ENCODE measurements at places on chromosomes 7 and 10.

DNA sequence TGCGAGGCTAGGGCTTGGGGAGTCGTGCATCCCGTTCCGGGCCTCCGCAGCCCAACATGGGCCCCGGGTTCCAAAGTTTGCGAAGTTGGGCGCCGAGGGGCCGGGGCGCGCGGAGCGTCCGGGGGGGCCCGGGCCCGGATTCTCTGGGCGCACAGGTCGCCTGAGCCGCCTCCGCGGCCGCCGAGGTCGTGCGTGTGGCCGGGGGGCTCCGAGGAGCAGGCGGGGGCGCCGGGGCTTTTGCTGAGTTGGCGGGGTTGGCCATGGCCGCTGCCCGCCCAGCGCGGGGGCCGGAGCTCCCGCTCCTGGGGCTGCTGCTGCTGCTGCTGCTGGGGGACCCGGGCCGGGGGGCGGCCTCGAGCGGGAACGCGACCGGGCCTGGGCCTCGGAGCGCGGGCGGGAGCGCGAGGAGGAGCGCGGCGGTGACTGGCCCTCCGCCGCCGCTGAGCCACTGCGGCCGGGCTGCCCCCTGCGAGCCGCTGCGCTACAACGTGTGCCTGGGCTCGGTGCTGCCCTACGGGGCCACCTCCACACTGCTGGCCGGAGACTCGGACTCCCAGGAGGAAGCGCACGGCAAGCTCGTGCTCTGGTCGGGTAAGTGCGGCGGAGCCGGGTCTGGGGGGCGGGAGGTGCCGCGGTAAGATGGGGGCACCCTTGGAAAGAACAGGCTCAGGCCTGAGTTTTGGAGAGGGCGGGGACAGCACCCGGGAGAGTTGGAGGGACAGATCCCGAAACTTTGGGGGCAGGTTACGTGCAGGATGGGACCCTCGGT lies 643 bp downstream of the SMO start:
- DNase-seq, result no peak

GRCh38 chr7:41922373-41922772 lies 219.5 kb upstream of the INHBA start:
- DNase-seq, result no peak

- DNase-seq, result no peak
Measured at GRCh38 chr10:78284381-78284780, 250.7 kb downstream of the RPS24 start.

DNA sequence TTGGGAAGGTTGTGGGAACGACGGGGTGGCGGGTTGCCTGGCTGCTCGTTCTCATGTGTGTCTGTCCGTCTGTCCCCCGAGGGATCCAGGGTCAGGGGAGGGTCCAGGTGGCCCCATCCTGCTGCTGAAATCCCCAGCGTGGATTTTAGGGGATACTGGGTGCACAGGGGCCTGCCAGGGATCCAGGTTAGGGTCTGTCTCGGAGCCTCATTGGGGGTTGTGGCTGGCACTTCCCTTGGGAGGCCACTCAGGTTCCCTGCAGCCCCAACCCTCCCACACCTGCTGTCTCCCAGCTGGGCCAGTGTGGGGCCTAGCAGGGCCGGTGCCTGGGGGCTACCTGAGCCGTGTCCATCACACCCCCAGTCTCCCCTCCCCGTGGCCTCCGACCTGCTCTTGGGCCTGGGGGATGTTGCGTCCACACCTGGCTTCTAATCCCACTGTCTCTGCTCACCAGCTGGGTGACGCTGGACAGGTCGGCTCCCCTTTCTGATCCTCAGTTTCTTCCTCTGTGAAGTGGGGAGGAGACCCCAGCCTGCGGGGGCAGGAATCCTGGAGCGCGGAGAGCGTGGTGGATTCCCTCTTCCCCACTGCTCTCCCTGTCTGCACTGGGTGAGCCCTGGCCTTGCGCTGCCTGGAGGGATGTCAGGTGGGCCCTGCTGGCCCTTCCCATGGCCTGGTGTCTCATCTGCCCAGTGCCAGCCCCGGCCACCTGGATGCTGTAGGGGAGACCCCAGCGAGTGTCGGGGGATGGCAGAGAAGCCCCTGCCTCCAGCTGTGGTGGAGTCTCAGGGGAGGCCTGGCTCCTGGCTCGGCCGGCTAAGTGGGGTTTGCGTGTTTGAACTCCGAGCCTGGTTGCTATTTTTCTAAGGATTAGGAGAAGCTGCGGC lies 81.6 kb downstream of the UNCX start:
- no peak for DNase-seq

DNA sequence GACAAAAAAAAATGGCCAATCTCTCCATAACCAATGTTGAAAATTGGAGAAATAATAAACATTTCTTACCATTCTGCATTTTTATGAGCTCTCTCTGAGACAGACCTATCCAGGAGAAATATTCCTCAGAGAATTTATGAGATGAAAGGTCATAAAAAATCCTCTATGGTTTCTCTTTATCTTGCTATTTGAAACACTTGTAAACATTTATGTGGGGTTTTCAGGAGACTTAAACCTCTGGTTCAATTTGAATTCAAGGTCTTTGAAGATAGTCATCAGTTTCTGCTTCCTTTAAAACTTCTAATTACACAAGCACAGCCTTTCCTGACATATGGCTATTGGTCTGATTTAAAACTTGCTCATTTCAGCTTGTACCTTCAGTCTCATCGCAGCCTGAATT lies 78.5 kb upstream of the APBB1IP start:
- no peak for DNase-seq

DNA sequence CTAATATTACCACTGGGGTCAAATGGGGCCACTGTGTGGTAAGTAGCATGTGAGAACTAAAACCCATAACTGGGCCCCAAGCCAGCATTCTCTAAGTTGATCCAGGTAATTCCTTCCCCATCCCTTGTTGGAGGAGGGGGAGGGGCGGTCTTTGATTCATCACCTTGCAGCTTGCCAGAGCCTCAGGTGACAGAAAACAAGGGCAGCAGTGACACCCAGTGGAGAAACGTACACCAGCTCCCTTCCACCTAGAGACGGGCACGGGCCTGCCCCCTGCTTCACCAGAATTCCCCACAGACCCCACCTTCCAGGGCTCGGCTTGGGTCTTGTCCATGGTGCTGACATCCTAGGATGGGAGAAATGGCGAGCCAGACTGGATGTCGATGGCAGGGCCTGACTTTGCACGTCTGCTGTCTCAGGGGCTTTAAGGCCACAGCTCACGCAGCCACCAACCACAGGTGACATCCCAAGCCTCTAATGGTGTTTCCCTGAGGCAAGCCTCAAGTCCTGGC lies 102.0 kb downstream of the STRA8 start:
- DNase-seq, result no peak

DNA sequence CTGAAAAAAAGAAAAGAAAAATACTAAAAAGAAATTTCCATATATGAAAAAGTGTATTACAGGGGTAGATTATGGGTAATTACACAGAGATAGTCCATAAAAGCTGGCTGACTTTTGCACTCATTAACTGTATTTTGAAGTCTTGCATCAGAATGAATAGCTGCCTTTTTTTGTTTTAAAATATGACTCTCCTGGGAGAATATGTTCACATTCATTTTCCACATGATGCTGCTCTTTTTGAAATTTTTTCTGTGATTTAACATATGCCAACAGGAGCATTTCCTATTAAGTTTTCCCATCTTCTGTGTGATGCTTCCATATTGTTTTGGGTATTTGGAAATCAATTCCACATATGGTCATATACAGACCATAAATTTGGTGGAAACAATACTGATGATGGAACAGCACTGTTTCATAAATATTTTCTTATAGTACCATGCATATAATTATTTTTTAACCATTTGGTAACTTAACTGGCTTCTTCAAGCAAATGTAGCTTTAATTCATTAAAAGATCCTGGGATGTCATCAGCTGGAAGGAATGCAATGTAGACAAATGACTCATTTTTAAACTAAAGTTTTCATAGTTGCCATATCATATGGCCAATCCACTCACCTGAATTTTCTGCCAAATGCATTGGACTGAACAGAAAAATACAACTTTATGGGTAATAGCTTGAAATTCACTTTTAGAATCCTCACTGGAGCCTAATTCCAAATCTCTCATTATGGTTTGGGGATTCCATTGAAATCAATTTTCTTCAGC lies 313.9 kb upstream of the GLI3 start:
- DNase-seq, result no peak

DNA sequence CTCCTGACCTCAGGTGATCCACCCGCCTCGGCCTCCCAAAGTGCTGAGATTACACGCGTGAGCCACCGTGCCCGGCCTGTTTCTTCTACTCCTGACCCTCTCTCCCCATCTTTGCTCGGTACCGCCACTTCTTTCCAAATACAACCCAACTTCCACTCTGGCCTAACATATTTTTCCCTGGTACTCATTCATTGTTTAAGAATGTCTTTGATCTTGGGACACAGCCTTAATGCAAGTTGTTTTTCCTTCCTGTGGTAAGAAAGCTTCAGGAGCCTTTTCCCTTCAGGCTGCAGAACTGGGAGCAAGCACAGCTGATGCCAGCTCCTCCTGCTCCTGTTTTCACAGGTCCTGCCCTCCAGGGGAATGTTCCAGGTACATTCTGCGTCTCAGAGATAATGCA lies 13.7 kb downstream of the CALML3 start:
- no peak for DNase-seq

DNA sequence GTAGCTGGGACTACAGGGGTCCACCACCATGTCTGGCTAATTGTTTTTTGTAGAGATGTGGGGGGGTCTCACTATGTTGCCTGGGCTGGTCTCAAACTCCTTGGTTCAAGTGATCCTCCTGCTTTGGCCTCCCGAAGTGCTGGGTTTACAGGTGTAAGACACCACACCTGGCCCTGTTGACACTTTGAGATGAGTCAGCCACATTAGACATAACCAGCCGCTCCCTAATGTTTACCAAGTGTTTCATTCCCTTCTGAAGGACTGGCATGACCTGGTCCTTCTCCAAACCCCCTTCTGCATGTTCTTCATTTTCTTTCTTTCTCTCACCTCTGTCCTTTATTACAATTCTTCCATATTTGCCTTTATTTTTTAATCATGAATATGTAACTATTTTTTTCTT lies 67.8 kb downstream of the TAF3 start:
- DNase-seq, result no peak

DNA sequence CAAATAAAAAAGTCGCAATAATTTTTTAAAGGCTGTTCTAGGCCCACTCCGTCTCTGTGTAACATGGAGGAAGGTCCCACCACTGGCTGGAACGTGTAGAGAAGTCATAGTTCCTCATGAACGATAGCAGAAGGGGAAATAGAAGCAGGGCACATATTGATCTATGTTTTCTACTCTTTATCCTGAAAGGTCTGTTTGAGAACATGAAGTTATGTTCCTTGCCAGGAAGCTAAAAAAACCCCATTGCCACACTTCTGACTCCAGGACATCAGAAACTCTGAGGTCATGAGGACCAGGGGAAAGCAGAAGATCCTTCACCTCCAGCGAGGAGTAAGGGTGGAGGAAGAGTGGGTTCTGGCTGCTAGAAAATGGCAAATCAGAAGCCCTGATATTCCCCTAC lies 10.8 kb downstream of the ANKRD22 start:
- no peak for DNase-seq

GRCh38 chr10:70782086-70782745 lies 3.0 kb downstream of the TBATA start:
- no peak for DNase-seq

DNA sequence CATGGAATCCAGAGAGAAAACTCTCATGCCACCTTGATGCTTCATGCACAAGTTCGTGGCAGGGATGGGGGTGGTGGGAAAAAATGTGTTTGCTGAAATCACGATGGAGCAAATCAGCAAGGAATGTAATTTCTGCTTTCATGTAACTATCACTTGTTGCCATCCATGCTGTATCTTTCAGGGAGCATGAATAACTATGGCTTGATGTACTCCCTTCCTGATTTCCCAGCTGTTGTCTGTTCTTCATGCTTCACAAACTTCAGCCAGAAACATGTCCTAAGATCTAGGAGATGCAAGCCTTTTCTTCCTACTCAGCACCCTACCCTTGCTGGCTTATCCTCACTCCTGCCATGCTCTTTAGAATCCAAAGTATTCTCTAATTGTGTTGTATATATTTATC lies 64.0 kb downstream of the LRRC4 start:
- no peak for DNase-seq

- DNase-seq, result no peak
Measured at GRCh38 chr7:101146-102046, 91.0 kb upstream of the FAM20C start.

DNA sequence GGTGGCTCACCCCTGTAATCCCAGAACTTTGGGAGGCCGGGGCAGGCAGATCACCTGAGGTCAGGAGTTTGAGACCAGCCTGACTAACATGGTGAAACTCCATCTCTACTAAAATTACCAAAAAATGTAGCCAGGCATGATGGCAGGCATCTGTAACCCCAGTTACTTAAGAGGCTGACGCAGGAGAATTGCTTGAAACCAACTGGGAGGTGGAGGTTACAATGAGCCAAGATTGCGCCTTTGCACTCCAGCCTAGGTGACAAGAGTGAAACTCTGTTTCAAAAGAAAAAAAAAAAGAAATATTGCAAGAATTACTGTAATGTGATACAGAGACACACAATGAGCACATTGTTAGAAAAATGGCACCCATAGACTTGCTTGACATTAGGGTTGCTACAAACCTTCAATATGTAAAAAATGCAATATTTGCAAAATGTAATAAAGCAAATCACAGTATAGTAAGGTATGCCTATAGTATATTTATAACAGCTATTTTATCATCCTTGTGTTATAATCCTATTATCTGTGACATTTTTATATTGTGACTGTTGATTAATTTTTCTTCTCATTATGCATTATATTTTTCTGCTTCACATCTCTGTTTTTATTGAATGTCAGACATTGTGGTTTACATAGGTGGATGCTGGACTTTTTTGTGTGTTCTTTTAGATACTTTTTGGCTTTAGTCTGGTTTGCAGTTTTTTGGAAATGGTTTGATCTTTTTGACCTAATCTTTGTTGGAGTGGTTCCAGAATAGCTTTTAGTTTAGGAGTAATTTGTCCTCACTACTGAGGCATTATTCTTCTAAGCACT lies 55.4 kb upstream of the HELLS start:
- no peak for DNase-seq

GRCh38 chr7:18997477-18998150 lies 119.8 kb downstream of the TWIST1 start:
- DNase-seq, result no peak

DNA sequence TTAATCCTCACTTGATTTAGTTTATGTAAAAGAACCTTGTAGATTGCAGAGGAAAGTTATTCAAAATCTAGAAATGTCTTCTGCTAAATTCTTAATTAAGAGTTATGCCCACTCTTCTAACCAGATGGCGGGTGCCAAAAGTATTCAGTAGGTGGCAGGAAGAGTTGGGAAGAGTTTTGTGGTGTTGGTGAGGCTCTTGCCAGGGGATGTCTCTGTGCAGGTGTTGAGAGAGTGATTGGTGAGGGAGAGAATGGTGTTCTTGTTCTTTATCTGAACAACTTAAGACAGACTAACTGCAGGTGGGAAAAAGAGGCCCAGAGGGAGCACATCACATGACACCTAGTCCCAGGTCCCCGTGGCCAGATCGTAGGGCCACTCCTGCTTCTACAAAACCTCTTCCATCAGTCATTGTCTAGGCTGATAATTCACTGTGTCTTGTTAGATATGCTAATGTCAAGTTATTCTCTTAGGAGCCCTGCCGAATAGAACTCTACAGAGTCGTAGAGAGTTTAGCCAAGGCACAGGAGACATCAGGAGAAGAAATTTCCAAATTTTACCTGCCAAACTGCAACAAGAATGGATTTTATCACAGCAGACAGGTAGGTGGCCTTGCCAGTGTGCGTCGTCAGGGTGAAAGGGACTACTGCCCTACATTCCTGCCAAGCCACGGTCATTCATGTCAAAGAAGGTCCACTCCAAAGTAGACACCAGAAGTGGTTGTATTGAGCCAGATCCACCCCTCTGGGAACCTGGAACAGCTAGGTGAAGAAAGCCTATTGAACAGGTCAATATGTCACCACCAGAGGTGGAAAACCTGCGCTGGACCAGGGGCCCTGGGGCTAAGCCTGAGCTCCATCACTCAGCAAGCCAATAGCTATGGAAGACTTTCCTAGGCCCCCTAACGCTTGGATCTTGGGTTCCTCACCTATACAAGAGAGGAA lies 3.4 kb downstream of the IGFBP1 start:
- DNase-seq, result no peak

Data from cortex of kidney (tissue), 1 donor.